ENCODE measurements at places on chromosomes 6 and 20.

- no peak for DNase-seq
Observed at GRCh38 chr20:22446613-22447446, 137.5 kb downstream of the FOXA2 start.

GRCh38 chr6:73560182-73560732 lies 39.4 kb upstream of the EEF1A1 start:
- DNase-seq: no peak

GRCh38 chr6:44918671-44919296 lies 409.3 kb upstream of the RUNX2 start:
- no peak for DNase-seq

- no peak for DNase-seq
Observed at GRCh38 chr6:34393966-34394305, 1.5 kb upstream of the NUDT3 start.

DNA sequence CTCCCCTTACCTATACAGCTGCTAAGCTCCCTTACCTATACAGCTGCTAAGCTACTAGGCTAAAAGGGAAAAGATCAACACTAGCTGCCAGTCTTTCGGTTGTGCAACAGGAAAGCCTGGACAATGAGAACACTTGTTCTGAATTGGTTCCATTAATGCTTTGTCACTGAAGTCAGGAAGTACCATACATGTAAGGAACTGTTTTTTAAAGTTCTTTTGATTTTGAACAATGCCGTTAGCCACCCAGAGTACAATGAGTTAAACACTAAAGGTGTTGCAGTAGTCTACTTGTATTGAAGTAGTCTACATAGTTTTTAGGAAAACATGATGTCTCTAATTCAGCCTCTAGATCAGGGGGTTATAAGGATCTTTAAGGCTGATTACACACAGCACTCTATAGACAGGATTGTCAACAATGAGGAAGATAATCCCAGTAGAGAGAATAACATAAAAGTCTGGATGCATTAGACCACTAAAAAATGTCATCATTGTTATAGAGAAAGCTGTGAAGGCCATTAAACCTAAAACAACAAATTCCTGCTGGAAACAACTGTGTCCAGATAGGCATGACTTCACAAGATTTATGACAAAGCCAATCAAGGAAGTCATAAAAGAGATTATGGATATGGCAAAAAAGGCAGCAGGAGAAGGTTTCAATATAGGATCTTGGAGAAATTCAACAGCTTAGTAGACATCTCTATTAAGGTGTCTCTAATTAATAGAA lies 306.3 kb downstream of the PHF3 start:
- no peak for DNase-seq

GRCh38 chr6:112802144-112802543 lies 455.0 kb downstream of the RFPL4B start:
- no peak for DNase-seq

DNA sequence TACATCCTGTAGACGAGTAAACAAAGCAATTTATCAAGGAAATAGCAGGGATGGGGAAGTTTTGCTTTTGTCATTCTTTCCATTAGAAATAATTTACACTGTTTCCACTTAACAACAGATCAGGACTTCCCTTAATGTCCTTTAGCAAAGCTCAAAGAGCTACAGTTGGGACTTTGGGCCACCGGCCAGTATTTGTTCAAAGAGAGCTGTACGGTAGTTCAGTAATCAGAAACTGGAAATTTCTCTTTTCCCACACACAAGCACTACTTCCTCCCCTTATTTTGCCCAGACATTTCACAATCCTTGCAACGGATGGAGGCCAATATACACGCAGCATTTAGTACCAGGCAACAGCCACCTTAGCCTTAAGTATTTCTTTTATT lies 12.1 kb upstream of the HINT3 start:
- no peak for DNase-seq

GRCh38 chr6:152351742-152352141 lies 285.4 kb downstream of the SYNE1 start:
- no peak for DNase-seq

DNA sequence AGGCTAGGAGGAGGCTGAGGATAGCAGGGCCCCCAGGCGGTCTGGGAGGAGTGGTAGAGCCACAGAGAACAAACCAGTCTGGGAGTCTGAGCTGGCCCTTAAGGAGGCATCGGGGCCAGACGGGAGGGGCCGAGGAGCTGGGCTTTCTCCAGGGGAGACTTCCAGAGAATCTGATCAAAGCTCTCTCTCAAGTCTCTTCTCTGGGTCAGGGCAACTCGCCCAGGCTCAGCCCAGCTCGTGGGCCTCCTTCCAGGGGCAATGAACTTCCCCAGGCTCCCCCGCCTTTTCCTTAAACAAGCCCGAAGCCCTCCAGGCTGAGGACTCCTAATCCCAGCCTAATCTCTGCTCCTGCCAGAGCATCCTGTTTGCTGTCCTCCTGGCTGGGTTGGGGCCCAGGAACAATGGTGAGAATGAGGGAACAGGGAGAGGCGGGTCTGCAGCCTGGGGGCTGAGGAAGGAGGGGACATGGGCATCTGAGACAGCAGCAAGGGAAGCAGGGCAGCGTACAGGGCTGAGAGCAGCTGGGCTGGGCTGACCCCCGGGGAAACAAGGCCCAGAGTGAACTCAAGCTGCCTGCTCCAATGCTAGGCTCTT lies 173.6 kb downstream of the ANKRD60 start:
- no peak for DNase-seq

DNA sequence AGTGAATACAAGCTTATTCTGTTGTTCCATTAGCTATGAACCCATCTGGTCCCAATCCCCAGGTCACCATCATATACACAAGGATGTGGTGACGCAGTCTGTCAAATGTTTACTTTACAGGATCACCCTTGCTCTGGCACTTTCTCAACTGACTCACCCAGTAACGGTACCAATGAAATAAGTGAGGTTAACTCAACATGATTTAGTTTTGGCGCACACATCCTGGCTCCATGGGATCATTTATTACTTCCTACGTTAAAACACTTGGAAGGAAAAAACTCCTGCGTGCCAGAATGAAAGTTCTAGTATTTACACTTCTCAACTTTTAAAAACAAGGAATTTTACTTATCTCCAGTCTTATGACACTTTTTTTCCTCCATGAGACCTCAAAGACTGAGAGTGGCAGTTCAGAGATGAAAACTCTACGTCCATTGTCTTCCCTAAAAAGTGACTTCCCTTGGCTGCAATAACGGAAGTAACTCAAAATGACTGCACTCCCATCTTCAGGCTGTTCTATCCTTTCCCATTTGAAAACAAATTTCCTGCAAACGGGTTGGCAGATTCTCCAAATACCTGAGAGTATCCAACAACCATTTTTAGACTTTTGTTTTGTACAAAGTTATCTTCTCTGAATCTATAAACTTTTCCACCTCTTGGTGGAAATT lies 15.9 kb downstream of the AGPAT4 start:
- DNase-seq: no peak

DNA sequence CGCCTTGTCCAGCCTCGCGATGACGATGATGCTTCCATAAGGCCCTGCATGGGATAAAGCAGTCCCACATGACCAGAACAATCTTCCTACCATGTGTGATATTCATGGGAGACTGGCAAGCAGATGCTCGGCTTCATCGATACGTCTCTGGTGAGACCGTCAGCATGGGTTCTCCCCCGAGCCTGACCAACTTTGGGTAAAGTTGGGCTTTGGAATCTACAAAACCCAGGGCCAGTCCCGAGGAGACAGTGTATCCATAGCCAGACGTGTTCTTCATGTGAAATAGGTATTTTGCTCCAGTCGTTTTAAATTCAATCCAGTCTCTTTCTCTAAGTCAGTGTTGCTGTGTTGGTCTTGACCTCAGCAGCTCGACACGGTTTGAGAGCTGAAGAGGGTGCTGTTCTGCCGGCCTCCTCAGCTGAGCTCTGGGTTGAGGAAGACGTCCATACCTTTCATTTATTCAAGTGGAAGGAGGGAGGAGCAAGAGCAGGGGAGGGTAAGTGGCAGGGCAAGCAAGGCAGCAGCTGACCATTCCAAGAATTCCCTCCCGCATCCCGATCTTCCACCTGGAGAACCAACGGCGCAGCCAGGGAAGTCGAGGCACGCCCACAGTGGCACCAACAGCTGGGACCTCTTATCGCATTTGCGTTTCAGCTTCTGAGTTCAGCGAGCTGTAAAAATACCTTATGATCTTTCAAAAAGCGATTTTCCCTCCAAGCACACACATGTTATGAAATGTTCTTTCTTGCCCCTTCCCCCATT lies 64.0 kb upstream of the THBS2 start:
- DNase-seq: no peak

- DNase-seq: no peak
Observed at GRCh38 chr6:158869826-158870648, 50.9 kb upstream of the EZR start.

GRCh38 chr6:118706702-118707101 lies 55.3 kb upstream of the CEP85L start:
- DNase-seq: no peak

DNA sequence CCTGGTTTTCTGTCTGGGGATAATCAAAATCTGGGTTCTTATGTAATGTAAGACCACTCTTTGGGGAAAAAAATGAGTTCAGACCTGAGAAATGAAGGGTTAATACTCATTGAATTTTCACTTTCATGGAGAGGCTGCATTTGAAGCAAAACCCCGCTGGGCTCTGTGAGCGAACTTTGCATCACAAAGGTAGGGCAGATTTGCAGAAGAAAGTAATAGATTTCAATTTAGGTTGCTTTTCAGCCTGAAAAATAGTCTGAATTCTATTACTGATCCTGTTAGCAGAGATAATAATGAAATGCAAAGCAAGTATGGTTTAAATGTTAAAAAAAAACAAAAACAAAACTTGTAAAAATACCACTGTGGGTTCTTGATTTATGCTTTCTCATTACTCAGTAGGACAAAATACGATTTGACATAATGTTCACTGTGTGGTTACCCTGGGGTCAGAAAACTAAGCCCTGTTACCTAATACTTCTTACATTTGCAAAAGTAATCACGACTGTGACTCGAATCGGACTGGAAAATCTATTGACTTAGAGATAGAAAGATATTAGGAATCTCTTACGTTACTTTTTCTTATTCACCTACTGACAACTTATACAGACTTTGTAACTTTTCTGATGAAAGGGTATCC lies 72.2 kb downstream of the UST start:
- no peak for DNase-seq

GRCh38 chr20:57654363-57654997 lies 34.3 kb upstream of the ZBP1 start:
- DNase-seq: peak; percentile 37

GRCh38 chr6:127686084-127686483 lies 109.1 kb downstream of the C6orf58 start:
- no peak for DNase-seq

DNA sequence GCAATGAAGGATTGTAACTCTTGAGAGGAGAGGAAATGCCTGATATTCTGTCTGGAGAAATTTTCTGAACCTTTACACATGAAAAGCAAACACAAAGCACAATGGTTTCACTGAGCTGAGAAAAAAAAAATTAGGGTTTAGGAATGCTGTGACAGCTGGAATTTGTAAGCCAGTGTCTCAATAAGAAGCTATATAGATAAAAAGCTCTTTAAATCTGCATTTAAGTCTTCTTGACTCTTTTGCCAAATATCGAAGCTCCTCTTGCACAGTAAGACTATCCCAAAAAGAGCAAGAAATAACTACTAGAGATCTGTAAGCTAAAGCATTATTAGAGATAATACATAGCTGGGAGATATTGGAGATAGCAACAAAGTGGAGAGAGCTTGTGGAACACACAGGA lies 1334.0 kb upstream of the CITED2 start:
- DNase-seq: no peak

- DNase-seq: no peak
Observed at GRCh38 chr6:44176762-44177509, 18.3 kb downstream of the CAPN11 start.

DNA sequence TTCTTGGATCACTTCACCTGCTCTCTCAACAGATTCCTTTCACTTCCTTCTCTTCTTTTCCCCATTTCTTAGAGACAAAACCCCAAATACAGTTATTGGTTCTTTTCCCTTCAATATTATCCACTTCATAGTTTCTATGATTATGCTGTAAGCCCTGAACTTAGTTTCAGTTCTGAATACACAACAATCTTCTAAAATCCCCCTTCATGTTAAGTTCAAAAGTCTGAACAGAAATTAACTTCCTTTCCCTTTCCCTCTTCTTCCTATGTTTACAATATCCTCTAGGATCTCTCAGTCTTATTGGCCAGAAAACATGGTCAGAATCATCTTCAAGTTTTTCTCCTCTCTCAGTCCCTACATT lies 57.7 kb downstream of the OGFRL1 start:
- no peak for DNase-seq

DNA sequence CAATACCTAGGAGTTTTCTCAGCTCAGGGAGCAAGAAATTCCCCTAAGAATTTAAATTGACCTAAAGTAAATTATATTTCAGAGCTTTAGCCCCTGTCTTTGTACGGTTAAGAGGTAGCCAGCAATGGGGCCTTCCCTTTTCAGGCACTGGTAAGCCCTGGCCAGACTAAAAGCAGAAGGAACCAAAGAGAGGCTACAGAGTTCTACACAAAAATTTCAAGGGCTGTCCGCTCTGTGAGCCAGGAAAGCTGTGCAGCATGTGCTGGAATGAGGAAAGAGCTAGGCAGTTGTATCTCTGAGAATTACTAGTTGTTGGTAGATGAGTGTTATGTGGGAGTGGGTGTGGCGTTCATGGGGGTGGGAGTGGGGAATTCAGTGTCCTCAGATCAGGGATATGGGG lies 96.3 kb upstream of the MAFB start:
- DNase-seq: no peak

DNA sequence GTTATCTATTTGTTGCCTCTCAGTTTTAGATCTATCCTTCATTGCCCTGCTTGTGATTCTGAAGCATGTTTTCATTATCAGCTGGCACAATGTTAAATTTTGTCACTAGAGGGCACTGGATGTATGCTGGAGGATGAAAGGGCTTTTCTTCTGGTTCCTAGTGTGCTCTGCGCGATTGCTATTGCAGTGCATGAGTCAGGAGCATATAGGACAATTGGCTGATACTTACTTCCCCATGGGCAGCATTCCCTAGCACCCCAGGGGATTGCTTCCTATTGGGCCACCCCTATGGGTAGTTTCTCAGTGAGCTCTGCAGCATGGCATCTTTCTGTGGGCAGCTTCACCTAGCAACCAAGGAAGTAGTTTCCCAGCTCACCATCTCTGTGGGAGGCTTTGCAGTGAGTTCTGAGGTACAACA lies 280.3 kb upstream of the SYNCRIP start:
- peak; percentile 63 for DNase-seq

DNA sequence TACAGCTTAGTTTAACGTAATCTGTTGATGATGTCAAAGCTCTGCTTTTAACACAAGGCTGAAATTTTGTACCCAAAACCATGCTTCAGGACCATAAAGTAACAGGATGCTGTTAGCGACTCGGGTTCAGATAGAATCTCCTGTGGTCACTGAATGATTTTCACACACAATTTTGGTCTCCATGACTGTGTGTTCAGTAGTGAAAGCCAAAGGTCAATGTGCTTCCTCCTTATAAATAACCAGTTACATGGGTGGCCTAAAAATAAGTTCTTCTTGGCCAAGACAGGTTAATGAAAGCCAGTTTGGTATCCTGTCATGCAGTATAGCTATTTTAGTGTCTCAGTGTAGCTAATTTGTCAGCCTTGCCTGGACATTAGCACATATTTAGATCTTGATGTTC lies 19.1 kb upstream of the LOC128125822 start:
- no peak for DNase-seq

GRCh38 chr6:147108259-147108910 lies 95.8 kb upstream of the STXBP5 start:
- DNase-seq: no peak

- no peak for DNase-seq
Observed at GRCh38 chr6:30880698-30881252, 3.5 kb upstream of the DDR1 start.
